Retina (tissue), 1 donor: ENCODE measurements at places on chromosomes 7 and 10.
A peak's percentile ranks its signal among the peaks of the same experiment; 100 is the strongest.

- no peak for DNase-seq
Measured at GRCh38 chr10:118383063-118383689, 41.1 kb upstream of the FAM204A start.

DNA sequence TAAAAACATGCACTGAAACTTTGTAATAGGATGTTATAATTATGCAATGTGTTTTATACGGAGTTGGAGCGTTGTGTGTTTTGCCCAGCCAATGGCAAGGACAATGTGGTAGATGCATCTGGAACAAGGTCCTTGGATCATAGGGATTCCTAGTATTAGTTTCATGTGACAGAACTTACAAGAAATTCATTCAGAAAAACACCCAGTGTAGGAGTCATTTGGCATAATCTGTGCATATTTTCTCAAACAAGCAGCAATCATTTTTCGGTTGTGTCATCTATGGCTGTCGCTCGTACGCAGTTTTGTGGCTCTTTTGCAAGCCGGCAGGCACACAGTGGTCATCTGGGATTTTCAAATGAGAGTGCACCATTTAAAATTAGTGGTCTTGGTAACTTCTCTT lies 19.8 kb downstream of the CREB5 start:
- DNase-seq, result no peak

- DNase-seq, result peak; percentile 70
Measured at GRCh38 chr7:90595342-90595800, 750 bp upstream of the CDK14 start.

GRCh38 chr7:40717242-40717641 lies 582.4 kb downstream of the SUGCT start:
- DNase-seq, result peak; percentile 8

DNA sequence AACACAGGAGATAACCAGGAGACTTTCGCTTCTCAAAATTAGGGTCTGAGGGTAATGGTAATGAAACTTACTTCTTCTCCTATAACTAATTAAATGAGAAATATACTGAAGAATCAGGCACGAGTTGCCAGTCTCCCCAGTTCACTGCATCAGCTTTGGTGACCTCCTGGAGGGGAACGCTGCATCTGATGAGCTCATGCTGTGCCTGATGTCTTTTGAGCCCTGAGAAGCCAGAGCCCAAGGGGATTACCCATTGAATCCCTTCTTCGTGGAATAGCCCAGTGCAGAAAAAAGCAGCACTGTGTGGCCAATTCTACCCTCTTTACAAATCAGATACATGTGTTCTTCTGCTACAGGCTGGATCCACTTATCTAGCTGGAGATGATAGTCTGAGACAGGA lies 45.1 kb downstream of the CYP2C9 start:
- peak; percentile 23 for DNase-seq

DNA sequence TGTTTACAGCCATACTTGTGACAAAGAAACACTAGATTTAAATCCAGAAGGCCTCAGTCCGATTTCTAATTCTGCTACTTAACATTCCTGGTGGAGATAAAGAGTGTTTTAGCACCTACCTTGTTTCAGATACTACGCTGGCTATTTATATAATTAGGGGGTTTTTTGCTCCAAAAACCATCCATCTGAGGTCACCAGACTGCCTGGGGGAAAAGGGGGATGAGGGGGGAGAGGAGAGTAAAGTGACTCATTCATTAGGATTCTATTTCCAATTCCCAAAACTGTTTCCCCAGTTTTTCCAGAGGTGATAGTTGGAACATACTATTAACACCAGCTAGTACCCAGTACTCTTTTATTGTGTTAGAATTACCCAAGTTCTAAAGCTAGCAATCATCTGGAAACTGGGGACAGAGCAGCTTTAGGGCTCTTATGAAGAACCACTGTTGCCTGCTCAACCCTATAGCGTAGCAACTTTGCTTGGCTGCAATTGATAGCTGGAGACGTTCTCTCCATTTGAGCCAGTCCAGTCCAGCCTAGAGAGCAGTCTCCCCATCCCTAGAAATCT lies 6.6 kb downstream of the GCC1 start:
- DNase-seq, result no peak

DNA sequence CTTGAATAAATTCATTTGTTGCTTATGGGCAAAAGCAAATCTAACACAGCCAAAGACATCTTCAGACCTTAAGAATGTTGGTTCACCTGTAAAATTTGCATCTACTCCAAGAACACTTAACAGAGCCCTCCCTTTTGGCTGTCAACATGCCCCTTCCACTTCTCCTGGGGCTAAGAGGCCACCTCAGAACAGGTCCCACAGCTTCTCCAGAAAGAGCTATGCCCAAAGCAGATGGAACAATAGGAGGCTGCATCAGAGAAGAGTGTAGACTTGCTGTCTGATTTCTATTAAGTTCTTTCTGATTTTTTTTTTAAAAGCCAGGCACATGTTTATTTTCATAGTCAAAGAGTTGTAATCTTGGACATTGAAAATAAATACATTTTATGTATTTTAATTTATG lies 26.1 kb upstream of the TRIL start:
- no peak for DNase-seq

DNA sequence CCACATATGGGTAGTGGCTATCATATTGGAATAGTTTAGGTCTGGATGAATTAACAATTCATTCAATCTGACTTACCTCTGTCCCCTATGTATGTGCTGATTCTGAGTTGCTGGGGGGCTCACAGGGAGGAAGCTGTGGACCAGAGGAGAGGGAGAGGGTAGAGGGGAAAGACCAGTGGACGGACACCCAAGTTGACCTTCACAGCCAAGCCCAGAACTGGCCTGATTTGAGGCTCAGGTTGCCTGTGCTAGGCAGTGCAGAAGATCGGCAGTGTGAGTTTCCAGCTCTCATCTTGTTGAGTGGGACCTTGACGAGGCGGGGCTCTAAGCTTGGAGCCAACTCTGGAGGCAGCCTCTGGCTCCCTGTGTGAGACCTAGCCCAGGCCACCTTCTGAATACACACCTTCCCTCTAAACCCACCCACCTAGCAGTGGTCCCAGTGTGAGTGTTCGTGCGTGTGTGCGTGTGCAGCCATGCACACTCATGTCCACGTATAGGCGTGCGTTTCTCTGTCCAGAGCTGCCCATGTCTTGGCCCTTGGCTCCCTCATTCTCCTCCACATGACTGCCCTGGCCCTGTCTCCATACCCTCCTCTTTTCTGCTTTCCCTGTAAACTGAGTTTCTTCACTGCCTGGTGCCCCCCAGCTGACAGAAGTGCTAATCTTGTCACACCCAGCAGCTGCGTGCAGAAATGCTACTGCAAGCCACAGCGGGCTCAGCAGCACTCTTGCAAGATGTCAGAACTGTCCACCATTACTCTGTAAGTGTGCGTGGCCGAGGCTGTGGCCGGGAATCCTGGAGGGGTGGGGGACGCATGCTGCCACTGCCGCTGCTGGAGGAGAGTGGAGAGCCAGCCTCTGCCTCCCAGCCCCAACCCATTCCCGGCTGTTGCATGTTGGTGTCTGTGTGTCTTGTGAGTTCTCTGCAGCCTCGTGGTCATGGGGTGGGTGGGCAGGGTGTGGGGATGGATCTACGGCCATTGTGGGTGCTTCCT lies 47.6 kb downstream of the ADCYAP1R1 start:
- DNase-seq, result no peak
